PC-3 (cell line): ENCODE measurements at places on chromosomes 11 and 22.

GRCh38 chr11:23318670-23319069, 458.4 kb upstream of the CCDC179 start:
- H3K4me3 ChIP-seq, result no peak overlapping the region
- peak; percentile 88 for DNase-seq
- peaks cover 25% of the 10 kb centered on the region for H3K4me1 ChIP-seq
- H3K36me3 ChIP-seq, result no peaks in the 10 kb centered on the region

- H3K36me3 ChIP-seq, result no peaks in the 10 kb centered on the region; the same call in 1 of the 2 replicates
- peak overlapping the region; percentile 72 for H3K27ac ChIP-seq
- H3K4me1 ChIP-seq, result peaks cover 24% of the 10 kb centered on the region
- peak overlapping the region; percentile 88 for H3K4me3 ChIP-seq
Observed at GRCh38 chr11:47409440-47410369, 1.3 kb downstream of the SLC39A13 start.

DNA sequence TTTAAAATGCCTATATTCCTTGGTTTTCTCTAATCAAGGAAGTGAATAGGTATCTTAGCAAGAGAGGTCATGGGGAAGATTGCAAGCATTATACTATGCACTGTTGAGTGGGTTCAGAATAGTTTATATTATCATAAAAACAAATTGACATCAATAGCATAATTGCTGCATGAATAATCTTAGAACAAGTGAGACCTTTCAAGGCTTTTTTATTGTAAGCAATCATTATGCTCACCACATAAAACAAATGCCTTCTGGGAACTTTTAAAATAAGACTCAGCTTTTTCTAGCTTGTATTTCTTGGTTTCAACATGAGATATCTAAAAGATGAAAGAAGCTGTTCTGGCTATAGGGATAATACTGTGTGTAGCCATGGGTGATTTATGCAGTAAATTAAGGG, 135.6 kb upstream of the ZC3H12C start:
- no peak overlapping the region for H3K27ac ChIP-seq
- DNase-seq, result no peak
- H3K4me1 ChIP-seq, result no peaks in the 10 kb centered on the region
- no peaks in the 10 kb centered on the region for H3K27me3 ChIP-seq

GRCh38 chr11:29224739-29225384, 792.0 kb downstream of the KCNA4 start:
- no peaks in the 10 kb centered on the region for H3K27me3 ChIP-seq
- H3K4me1 ChIP-seq, result no peaks in the 10 kb centered on the region
- no peak for DNase-seq
- H3K27ac ChIP-seq, result no peak overlapping the region

GRCh38 chr22:20171288-20172140, 20.7 kb upstream of the CCDC188 start:
- no peak overlapping the region for H3K4me3 ChIP-seq
- H3K4me1 ChIP-seq, result no peaks in the 10 kb centered on the region
- no peak for DNase-seq
- H3K36me3 ChIP-seq, result no peaks in the 10 kb centered on the region

- peak; percentile 97 for DNase-seq
- H3K36me3 ChIP-seq, result no peaks in the 10 kb centered on the region
- no peaks in the 10 kb centered on the region for H3K27me3 ChIP-seq
- H3K27ac ChIP-seq, result peak overlapping the region; percentile 93
Observed at GRCh38 chr11:121464352-121464946, 11.7 kb upstream of the SORL1-AS1 start.

GRCh38 chr11:74019104-74019738, 10.3 kb upstream of the UCP3 start:
- no peak overlapping the region for H3K4me3 ChIP-seq
- H3K36me3 ChIP-seq, result peaks cover 7% of the 10 kb centered on the region; the same call in 1 of the 2 replicates
- H3K4me1 ChIP-seq, result peaks cover 16% of the 10 kb centered on the region
- H3K27me3 ChIP-seq, result no peaks in the 10 kb centered on the region

- no peaks in the 10 kb centered on the region for H3K27me3 ChIP-seq
- H3K36me3 ChIP-seq, result no peaks in the 10 kb centered on the region
Observed at GRCh38 chr11:122727101-122727929, 71.8 kb downstream of the UBASH3B start.

DNA sequence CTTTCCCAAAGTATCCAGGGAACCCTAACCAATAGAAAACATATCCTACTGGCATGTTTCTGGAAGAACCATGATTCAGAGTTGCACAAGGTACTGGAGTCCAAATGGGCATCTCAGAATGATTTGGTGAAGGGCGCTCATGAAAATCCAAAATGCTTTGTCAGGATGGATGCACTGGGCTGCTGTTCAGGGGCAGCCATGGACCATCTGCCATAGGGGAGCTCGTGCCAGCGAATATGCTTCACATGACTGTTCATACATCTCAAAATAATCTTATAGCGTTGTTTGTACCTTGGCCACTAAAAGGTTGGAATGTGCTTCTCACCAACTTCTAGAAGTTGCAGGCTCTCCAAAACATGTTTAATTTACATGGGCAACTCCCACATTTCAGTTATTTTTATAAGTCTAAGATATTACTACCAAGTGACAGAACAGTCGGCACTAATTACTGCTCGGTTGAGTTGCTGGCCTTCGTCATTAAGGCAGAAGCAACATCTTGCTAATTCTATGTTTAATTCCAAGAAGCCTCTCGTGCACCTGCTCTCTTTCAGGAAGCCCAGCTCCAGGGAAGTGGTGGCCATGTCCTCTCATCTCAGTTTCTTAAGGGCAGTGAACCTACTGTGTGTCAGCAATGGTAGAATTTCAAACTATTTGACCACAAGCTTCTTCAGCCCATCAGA, 1497.7 kb downstream of the TBC1D22A start:
- no peak for DNase-seq
- no peak overlapping the region for H3K27ac ChIP-seq
- no peaks in the 10 kb centered on the region for H3K36me3 ChIP-seq
- no peaks in the 10 kb centered on the region for H3K27me3 ChIP-seq

DNA sequence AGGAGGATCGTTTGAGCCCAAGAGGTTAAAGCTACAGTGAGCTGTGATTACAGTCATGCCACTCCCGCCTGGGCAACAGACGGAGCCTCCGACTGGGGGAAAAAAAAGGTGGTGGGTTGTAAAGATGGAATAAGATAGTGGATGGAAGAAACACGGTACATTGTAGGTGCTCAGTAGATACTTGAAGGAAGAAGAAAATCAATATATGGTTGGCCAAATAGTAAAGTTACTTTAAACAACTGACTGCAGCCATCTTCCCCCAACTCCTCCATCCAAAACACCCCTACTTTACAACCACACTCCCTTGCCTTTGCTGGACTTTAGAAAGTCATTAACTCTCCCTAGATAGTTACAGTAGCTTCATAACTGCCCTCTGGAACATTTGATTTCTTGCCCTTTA, 2.5 kb upstream of the NUP98 start:
- peaks cover 23% of the 10 kb centered on the region for H3K4me1 ChIP-seq
- H3K4me3 ChIP-seq, result no peak overlapping the region
- no peaks in the 10 kb centered on the region for H3K27me3 ChIP-seq
- no peak for DNase-seq

DNA sequence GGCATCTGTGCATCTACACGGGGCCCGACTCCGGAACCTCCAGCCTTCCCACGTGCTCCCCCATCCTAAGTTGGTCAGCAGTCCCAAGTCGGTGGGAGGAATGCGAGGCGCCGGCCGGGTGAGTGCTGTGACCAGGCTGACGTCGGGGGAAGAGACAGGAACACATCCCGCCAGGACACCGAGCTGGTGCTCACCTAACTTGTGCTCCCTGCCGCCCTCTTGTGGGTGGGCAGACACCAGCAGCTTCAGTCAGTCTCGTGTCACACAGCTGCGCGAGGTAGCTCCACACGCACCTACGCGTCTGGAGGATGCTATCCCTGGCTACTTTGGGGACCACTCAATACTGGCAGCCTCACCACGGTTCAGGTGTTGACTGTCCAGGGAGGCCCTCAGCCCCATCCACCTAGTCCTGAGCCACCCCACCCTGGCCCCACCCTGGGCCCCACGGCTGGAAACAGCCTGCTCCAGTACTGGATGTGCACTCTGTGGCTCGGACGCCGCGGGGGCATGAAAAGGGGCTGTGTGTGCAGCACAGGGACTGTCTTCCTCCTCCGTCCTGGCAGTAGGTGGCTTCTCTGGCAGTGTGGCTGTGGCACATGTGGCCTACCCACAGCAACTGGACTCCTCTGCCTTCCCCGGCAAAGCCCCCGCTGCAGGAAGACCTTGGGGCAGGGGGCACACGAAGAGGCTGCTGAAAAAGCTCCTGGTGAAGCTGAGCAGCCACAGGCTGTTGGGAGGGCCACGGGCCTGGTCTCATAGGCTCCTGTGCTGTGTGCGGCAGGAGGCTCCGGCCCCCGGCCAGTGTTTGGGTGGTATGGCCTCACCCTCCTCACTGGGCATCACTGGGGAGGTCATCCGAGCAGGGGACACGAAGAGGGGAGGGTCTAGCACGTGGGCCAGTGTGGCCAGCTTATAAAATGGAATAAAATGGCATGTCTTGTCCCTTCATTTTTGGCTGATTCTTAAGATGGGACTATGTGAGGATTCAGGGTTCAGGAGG, 11.2 kb upstream of the BID start:
- no peak overlapping the region for H3K27ac ChIP-seq
- no peaks in the 10 kb centered on the region for H3K27me3 ChIP-seq
- H3K4me3 ChIP-seq, result no peak overlapping the region
- peaks cover 10% of the 10 kb centered on the region for H3K4me1 ChIP-seq
- H3K36me3 ChIP-seq, result no peaks in the 10 kb centered on the region

GRCh38 chr22:50262460-50262911, 1.0 kb upstream of the MAPK12 start:
- no peaks in the 10 kb centered on the region for H3K27me3 ChIP-seq
- H3K4me3 ChIP-seq, result no peak overlapping the region
- no peaks in the 10 kb centered on the region for H3K36me3 ChIP-seq
- no peak overlapping the region for H3K27ac ChIP-seq
- peaks cover 10% of the 10 kb centered on the region for H3K4me1 ChIP-seq
- DNase-seq, result peak; percentile 43

- no peaks in the 10 kb centered on the region for H3K27me3 ChIP-seq
- H3K36me3 ChIP-seq, result no peaks in the 10 kb centered on the region
- no peak for DNase-seq
- H3K4me1 ChIP-seq, result peaks cover 9% of the 10 kb centered on the region
- H3K4me3 ChIP-seq, result no peak overlapping the region
Observed at GRCh38 chr11:88522624-88523385, 185.3 kb upstream of the CTSC start.

DNA sequence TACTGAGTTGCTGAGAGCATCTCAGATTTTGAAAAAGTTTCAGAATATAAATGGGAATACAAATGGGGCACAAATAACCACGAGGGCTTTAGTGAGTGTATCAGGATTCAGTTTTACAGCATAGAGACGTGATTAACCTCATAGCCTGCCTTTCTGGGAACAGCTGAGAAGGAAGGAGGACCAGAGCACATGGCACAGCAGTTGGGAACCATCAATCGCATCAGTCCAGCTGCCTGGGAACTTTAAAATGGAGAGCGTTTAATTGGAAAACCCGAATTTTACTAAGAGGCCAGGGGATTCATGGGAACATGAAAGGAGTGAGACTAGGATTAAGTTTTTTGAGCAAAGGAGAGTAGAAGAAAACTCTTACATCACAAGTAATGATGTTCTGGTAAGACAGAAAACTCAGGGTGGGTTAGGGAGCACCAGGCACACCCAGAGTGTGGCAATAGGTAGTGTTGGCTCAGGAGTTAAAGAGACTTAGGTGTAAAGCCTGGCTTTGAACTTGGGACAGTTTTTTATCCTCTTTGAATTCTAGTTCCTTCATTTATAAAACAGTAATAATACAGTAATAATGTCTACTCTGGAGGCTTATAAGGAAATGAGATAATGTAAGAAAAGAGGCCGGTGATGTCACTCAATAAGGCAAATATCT, 40.2 kb downstream of the FZD4 start:
- H3K27me3 ChIP-seq, result no peaks in the 10 kb centered on the region
- H3K27ac ChIP-seq, result peak overlapping the region; percentile 28
- no peak overlapping the region for H3K4me3 ChIP-seq
- H3K4me1 ChIP-seq, result peaks cover 49% of the 10 kb centered on the region
- H3K36me3 ChIP-seq, result peaks cover 4% of the 10 kb centered on the region; the same call in 1 of the 2 replicates

GRCh38 chr11:16784666-16785065, 46.2 kb downstream of the C11orf58 start:
- H3K4me3 ChIP-seq, result no peak overlapping the region
- H3K27me3 ChIP-seq, result no peaks in the 10 kb centered on the region

DNA sequence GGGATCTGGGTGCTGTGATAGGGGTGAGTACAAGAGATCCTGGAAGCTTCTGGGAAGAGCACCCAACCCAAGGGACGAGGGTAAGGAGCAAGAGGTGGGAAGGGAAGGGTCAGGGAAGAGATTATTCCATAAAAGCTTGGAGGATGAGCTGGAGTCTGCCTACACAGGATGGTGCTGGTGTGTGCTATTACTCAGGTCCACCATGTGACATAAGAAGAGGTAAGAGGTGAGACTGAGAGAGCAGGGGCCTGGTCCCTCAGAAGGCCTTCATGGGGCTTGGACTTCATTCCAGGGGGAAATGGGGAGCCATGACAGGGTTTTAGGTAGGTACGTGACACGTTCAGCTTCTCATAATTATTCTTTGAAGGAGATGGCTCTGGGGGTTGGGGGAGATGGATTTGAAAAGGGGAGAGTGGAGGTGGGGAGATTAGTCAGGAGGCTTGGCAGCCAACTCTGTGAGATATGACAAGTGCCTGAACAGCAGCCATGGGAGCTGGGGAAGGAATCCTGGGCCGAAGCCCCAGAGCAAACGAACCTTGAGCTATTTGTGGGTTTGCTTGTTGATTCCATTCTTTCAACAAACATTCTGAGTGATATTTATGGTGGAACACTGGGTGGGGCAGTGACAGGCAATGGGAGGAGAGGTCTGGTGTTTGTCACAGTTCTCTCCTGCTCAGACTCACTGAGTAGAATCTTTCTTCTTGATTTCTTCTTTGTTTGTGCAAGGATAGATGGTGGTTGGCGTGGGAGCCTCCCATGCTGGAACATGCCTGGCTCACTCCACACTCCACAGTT, 11.2 kb upstream of the NCAM1 start:
- H3K27ac ChIP-seq, result no peak overlapping the region
- no peaks in the 10 kb centered on the region for H3K36me3 ChIP-seq
- no peaks in the 10 kb centered on the region for H3K27me3 ChIP-seq
- H3K4me1 ChIP-seq, result no peaks in the 10 kb centered on the region

- H3K27me3 ChIP-seq, result no peaks in the 10 kb centered on the region
- peak overlapping the region; percentile 99 for H3K27ac ChIP-seq
- H3K4me3 ChIP-seq, result peak overlapping the region; percentile 51; the same call in 1 of the 2 replicates
- H3K36me3 ChIP-seq, result no peaks in the 10 kb centered on the region
- peak; percentile 88 for DNase-seq
Observed at GRCh38 chr11:5618807-5619206, 6.0 kb upstream of the TRIM34 start.

DNA sequence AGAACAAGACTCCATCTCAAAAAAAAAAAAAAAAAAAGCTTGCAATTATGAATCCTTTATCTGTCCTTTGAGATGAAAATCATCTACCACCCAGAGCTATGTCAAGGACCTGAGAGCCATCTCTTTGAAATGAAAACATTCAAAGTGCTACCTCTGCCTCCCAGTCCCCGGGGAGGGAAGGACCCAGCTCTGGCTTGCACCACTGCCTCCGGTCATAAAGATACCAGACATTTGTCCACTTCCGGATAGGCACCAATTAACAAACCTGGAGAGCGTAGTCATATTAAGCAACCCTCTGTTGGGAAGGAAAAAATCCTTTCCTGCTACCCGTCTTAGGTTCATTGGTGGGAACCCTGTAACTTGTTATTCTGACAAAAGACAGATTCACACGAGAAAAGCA, 98.6 kb downstream of the ARHGAP8 start:
- H3K4me1 ChIP-seq, result no peaks in the 10 kb centered on the region
- H3K27me3 ChIP-seq, result no peaks in the 10 kb centered on the region
- no peak overlapping the region for H3K4me3 ChIP-seq
- H3K36me3 ChIP-seq, result no peaks in the 10 kb centered on the region
- H3K27ac ChIP-seq, result no peak overlapping the region
- no peak for DNase-seq

- no peak overlapping the region for H3K27ac ChIP-seq
- H3K4me1 ChIP-seq, result no peaks in the 10 kb centered on the region
Observed at GRCh38 chr11:47889714-47890441, 41.7 kb upstream of the NUP160 start.
